ENCODE measurements at places on chromosomes 1 and 21.

DNA sequence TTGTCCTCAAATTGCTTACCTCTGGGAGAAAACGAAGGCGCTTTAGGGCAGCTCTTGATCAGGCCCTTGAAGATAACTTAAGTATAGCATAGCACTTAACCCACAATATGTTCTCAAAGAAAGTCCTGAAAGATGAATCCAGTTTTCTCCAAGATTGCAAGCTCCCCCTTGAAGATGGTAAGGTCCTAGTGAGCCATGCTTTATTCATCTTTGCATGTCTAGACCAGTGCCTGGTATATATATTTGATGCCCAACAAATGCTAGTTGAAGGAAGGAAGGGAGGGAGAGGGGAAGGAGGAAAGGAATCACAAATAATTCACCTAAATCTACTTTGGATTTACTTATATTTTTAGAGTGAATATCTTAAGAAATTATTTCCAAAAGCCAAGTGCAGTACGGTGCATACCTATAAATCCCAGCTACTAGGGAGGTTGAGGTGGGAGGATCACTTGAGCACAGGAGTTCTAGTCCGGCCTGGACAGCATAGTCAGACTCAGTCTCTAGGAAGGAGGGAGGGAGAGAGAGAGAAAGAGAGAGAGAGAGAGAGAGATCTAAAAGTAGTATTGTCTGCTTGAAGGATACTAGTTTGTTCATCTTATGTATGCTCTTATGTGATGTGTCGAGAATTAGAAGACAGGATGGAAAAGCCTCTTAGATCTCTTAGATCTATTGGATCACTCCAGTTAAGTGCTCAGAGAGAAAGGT is 25.0 kb downstream of the PBX1 start:
- no peak for DNase-seq

GRCh38 chr21:21003701-21004100 is 5.5 kb downstream of the NCAM2 start:
- no peak for DNase-seq

GRCh38 chr1:27342778-27343638 is 1.2 kb downstream of the SYTL1 start:
- peak; percentile 76 for DNase-seq

DNA sequence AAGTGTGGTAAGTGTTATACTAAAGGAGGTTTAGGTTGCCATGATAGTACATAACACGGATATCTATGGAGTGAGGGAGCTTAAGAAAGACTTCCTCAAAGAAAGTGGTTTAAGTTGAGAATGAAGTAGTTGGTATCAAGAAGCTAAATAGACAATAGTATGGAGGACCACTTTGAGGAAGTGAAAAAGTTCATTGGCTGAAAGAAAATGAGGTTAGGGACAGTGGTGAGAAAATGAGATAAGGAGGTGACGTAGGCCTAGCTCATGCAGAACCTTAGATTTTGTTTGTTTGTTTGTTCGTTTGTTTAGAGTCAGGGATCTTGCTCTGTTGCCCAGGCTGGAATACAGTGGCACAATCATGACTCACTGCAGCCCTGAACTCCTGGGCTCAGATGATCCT is 72.2 kb upstream of the PPIH start:
- no peak for DNase-seq

- DNase-seq, result no peak
Measured at GRCh38 chr1:80153762-80154161, 1147.2 kb upstream of the ADGRL4 start.

DNA sequence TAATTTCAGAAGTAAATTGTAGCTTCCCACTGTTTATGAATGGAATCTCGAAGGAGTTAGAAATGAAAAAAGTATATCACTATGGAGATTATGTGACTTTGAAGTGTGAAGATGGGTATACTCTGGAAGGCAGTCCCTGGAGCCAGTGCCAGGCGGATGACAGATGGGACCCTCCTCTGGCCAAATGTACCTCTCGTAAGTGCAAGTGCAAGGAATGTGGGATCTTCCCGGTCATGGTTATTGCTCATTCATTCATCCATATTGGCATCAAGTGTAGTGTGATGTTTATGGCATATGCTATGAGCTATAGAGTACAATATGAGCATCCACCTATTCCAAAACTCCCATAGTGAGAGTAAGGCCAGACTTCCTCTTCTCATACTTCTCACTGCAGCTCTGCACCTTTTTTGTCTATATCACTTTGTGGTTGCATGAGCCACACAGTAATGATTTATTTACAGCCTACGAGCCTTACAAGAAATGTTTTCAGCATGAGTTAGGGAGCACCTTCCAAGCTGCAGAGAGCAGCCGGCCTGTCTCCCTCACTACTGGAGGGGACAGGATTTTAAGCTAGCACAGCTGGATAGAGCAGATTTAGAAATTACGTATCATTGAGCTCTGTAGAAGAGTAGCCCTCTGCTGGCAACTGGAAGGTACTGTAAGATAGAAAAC is 24.9 kb upstream of the CR1L start:
- DNase-seq, result no peak

DNA sequence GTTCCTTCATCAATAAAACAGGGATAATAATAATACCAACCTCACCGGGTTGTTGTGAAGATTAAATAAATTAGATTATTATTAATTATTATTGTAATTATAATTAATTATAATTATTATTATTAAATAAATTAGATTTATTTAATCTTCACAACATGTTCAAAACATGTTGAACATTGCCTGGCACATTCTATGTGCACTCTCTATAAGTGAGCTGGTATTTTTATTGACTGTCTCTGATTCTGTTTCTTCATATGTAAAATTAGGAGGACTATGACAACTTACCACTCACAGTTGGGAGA is 834 bp upstream of the C8B start:
- DNase-seq, result no peak

DNA sequence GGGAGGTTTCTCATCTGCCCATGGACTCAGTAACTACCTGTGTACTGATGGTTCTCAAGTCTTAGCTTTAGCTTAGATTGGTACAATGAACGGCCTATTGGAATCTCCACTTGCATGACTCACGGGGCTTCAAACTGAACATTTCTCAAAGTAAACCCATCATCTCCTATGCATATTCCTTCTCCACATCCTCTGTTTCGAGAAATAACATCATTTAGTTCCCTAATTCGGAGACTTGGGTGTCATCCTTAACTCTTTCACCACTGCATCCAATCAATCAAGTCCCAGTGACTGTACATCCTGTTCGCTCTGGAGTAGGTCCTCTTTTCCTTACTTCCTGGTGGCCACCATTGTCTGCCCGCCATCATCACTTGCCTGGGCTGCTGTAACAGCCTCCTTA is 55.8 kb downstream of the LGR6 start:
- no peak for DNase-seq

GRCh38 chr1:236702791-236703394 is 16.6 kb downstream of the ACTN2 start:
- DNase-seq, result no peak

DNA sequence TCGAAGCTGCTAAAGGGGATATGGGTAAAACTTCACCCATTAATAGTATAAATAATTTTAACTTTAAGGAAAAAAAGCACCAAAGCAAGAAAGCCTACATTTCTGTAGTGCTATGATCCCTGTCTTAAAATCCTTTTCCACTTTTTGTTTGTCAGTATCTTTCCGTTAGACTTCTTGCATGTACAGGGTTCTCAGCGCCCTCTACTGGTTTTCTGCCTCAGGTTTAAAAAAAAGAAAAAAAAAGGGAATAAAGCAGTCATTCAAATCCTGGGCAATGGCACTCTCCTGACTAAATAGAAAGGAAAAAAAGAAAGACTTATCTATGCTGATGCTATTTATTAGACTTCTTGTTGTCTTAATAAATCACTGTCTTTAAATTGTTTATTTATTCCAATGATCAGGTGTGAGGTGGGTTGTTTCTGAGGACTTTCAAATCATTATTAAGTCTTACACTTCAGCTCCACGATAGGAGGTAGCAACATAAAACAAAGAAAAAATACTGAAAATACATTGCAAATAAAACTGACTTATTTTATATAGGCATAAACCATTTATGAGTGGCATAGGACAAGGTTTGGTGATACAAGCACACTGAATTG is 475.4 kb upstream of the NR5A2 start:
- no peak for DNase-seq

- no peak for DNase-seq
Measured at GRCh38 chr1:93701629-93702028, 20.0 kb upstream of the BCAR3 start.

- DNase-seq, result no peak
Measured at GRCh38 chr1:2042830-2043773, 7.1 kb upstream of the PRKCZ start.

DNA sequence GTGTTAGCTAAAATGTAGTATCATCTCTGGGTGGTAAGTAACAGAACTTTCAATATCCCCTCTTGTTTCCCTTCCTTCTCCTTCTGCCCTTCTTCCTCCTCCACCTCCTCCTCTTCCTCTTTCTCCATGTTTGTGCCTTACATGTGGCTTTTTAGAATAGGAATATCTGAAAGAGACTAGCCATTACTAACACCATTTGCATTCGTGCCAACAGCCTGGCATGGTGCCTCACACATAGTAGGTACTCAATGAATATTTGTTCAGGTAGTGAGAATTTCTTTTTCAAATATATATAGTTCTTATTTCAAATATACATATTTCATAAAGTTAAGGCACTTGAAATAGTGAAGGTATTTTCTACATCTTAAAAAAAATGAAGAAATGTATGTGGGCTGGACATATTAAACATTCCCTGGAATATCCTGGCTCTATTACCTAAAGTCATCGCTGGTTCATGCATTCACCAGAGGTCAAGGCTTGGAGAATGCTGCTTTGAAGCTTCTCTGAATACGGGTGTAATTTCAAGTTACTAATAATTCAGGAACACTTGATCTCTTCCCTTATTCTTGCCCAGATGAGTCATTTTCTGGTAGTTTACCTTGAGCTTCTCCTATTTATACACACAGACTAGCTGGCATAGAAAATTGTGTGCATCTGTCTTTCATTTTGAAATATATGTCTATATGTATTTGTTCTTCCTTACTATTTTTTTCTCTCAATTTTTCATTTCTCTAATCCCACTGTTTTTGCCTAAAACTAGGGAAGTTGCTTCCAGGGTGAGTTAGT is 319.4 kb downstream of the TGFB2 start:
- no peak for DNase-seq

DNA sequence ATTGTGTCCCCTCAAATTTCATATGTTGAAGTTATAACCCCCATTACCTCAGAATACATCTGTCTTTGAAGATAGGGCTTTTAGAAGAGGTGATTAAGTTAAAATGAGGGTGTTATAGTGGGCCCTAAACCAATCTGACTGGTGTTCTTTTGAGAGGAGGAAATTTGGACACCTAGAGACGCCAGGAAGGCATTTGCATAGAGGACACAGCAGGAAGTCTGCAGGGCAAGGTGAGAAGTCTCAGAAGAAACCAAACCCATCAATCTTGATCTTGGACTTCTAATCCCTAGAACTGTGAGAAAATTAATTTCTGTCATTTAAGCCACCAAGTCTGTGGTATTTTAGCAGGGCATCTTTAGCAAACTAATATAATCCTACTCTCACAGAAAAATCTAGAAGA is 13.0 kb downstream of the GOLPH3L start:
- no peak for DNase-seq

DNA sequence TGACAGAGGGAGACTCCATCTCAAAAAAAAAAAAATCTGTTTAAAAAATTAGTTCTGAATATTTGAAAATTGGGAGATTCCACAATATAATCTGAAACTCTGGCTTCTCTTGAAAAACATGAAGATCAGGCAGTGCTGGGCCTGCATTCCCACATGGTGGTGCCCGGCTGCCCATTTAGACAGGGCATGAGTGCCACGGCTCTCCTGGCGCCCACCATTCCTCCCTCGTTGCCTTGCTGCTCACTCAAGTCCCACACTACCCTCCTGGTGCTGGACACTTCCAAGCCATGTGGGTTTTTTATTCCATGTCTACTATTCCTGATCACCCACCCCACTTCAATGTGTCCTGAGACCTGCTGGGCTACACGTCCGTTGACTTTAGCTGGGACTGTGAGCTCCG is 10.8 kb upstream of the MYOM3 start:
- DNase-seq, result no peak

GRCh38 chr1:77542813-77543420 is 139.5 kb downstream of the ZZZ3 start:
- no peak for DNase-seq

DNA sequence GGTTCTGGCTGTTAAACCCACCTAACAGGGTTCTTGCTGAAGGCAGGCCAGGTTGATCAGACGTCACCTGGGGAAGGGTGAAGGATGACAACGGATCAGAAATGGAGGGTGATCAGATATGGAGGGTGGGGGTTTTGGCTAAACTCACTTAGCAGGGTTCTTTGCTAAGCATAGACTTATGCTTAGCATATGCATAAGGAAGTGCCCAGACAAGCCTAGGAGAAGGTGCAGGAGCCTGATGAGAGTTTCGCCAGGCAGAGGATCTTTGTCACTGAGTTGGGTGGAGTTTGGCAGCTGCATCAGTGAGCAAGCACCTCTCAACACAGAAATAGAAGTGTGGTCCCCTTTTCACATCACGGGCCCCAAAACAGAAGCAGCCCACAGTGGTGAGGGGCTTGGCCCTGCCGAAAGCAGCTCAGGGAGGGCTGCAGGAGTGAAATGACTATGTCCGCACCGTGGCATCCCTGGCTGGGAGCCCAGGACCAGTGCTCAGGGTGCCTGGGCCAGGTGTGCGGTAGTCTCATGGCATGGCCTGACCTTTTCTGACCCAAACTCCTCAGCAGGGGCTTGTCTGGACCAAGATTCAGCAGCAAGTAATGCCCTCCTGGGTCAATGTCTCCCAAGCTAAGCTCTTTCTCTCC is 101.6 kb downstream of the AJAP1 start:
- DNase-seq, result no peak

DNA sequence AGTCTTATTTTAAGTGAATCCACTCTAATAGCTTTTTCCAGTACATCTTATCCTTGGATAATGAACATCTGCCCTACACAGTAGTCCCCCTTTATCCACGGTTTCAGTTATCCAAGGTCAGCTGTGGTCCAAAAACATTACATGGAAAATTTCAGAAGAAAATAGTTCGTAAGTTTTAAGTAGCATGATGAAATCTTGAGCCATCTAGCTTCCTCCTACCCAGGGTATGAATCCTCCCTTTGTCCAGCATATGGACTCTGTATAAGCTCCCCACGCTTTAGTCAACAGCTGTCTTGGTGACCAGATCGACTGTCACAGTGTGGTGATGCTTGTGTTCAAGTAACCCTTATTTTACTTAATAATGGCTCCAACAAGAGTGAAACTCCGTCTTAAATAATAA is 2.6 kb downstream of the GLRX2 start:
- DNase-seq, result no peak

All from stimulated activated CD8-positive, alpha-beta memory T cell treated with anti-CD3 and anti-CD28 coated beads, Interleukin-4, amount 100 ng/mL, for 4 hours (primary cell).